ENCODE measurements at places on chromosomes 6 and 20.

- no peak for DNase-seq
Observed at GRCh38 chr6:72457738-72458137, 164.1 kb upstream of the KCNQ5 start.

DNA sequence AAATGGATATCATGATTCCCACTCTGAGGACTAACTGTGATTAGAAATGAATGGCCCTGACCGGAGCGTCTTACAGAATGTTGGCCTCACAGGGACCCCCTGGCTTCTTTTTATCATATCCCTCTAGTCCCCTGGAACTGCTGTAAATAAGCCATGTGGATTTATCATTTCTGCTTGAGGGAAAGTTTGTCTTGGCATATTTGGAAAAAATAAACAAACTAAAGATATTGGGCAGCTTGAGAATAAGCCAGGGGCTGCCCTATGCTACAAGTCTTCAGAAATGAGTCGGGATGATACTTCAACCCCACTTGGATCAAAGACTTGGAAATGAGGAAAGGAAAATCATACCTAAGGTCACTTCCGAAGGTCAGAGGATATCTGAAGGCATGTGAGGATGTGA, 179.1 kb downstream of the THBS2 start:
- no peak for DNase-seq

DNA sequence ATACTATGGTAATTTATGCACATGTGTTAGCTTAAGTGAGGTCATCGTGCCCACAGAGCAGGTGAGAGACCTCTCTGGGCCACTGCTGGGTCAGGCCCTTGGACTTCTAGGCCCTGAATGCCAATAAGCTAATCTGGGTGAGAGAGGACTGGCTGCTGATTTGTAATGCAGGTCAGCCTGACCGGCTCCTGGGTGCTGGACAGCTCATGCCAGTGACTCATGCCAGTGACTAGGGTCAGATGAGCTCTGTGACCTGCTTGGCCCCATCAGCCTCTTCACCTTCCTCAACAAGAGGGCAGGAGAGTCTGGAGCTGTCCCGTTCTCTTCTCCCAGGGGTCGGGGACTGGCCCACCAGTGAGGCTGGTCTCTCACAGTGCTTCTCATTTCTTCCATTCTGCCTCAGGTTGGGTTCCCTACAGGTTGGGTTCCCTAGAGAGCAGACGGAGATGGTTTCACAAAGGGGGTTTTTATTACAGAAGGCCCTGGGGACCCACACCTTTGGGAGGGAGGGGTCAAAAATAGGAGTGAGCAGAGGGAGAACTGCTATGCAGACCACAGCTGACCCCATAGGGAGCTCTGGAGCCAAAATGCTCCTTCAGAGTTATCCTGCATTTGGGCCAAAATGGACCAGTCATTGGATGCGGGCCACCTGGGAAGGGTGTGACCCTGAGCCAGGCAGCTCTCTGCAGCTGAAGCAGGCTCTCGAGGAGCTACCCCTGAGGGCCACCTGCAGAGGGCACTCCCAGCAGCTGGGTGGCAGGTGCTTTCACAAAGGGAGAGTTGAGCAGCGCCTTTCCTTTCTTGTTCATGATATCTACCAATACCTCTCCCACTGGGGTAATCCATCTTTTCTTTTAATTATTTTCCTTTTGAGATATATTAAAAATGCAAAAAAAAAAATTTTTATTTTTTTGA, 2.2 kb upstream of the OXT start:
- no peak for DNase-seq

DNA sequence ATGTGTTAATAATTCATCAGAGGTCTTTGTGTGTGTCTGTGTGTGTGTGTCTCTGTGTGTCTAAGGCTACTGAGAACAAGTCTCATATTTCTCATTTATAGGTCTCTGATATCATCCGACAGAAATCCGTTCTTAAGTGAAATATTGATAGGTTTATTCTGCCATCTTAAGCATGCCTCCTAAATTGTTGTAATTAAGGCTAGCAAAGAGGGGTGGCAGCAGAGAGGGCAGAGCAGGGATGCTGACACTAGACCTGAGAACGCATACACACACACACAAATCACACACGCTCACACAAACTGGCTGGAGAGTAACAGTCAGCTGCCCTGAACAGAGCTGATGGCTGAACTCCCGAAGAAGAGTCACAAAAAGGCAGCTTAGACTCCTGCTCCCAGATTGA, 84.9 kb upstream of the LRFN2 start:
- no peak for DNase-seq

GRCh38 chr6:145569140-145569539, 166.2 kb downstream of the EPM2A start:
- no peak for DNase-seq

DNA sequence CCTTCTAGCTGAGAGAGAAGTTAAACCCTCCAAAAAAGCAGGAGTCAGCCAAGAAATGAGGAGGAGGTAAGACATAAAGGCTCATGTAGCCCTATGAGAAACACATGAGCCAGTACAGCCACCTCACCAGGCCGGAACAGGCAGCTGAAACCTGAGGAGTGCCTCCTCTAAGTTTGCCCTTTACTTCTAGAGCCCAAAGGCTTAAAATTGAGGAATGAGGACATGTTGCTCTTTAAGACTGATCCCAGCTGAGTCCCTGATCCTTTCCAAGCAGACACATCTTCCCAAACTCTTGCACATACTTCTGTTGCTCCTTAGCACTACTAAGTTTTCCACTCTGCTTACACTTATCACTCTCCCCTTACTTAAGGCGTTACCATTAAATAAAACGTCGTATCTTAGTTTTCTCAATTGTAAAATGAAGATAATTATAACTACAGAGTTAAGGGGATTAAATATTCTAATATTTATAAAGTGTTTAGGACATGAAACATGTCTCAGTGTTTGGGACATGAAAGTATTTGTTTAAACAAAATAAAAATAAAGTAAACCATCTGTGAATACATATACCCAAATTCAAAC, 124.0 kb downstream of the OGFRL1 start:
- no peak for DNase-seq

DNA sequence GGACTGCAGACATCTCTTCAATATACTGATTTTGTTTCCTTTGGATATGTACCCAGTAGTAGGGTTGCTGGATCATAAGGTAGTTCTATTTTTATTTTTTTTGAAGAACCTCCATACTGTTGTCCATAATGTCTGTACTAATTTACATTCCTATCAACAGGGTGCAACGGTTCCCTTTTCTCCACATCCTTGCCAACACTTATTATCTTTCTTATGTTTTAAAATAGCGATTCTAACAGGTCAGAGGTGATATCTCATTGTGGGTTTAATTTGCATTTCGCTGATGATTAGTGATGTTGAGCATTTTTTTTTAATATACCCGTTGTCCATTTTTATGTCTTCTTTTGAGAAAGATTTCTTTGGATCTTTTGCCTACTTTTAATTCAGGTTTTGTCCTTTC, 2.0 kb upstream of the TP53RK start:
- no peak for DNase-seq

DNA sequence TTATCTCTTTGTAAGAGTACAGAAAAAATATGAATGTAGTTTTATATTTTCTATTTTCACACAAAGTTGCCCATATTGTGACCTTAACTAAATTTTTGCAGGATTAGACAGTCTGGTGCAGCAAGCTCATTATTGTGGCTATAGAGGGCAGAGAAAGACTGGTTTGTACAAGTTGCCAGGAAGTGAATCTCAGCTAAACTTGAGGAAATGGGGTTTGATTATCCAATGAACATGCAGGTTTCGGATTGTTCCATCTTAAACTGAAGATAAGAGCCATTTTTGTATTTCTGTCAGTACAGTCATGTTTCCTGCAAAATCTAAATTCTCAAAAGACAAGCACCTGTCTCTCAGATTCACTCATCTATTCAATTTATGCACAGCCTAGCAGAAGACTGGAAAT, 390.9 kb downstream of the MMUT start:
- no peak for DNase-seq
